Glutamatergic neuron (in vitro differentiated cells): ENCODE measurements at places on chromosomes 1 and 21.

- DNase-seq, result peak; percentile 78
Observed at GRCh38 chr1:175338387-175339135, 146.0 kb upstream of the KIAA0040 start.

- peak; percentile 10 for DNase-seq
Observed at GRCh38 chr1:5994713-5995621, 2.7 kb upstream of the NPHP4 start.

DNA sequence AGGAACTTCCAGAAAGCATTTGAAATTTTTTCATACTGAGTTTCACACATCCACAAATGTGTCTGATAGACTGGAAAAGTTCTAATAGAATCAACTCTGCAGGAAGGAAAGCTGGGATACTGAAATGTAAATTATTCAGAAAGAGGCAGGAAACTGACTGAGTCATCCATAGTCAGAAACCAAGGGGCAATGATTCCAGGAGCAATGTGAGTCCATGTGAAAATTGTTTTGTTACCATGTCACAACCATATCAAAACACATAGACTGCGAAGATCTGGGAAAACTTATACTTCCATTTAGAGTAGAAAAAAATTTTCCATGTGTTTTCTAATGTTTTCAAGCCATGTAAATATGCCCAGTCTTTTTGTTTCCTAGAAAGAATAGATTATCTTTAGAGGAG lies 142.3 kb upstream of the TMPRSS15 start:
- no peak for DNase-seq

DNA sequence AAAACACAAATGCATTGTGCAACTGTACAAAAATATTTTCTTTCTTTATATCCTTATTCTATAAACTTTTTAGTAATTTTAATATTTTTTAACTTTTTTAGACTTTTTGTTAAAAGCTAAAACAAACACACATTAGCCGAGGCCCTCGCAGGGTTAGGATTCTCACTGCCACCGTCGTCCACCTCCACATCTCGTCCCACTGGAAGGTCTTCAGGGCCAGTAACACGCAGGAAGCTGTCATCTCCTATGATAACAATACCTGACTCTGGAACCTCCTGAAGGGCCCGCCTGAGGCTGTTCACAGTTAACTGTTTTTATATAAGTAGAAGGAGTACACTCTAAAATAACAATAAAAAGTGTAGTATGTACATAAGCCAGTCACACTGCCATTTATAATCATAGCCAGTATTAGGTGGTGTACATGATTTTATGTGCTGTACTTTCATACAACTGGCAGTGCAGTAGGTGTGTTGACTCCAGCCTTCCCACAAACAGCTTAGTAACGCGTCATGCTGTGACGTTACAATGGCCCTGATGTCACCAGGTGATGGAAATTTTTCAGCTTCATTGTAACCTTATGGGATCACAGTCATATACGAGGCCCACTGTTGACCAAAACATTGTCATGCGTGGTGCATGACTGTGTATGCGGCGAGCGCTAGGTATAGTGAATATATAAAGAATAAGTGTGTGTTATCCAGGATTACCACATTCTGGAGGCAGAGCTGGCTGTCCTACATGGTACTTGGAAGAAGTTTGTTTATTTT lies 8.8 kb downstream of the TFF2 start:
- no peak for DNase-seq

DNA sequence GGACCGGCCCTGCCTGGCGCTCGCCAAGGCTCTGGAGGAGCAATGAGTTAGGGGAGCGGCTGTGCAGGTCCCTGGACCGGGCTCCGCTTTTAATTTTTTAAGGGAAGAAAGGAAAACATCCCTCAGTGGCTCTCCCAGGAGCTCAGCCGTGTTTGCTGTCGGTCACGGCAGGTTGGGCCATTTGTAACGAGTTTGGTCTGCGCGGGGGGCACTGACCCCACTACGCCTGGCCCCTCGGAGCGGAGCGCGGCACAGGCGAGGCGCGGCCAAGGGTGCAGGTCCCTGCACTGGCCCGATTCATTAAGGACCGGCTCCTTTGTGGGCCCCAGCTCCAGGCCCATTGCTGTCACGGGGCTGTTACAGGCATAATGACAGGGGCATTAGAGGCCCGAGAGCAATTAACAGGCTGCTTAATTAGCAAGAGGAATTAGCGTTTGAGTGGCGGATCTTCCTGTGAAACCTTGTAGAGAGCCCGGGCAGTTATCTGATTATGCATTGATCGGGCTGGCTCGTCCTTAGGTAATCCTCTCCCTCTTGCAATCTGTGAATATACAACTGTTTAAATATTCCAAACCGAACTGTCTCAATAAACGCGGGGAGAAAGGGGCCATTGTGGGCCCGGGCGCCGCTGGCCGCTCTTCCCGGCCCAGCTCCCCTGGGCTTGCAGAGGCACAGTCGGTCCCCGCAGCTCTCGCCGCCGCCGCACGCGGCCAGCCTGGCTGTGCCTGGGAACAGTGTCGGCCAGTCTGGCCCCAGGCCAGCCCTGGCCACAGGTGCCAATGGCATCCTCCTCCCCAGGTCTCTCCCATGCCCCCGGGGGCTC lies 56.8 kb downstream of the PRDM16 start:
- DNase-seq, result no peak

GRCh38 chr1:103125219-103125618 lies 16.9 kb upstream of the COL11A1 start:
- DNase-seq, result no peak

GRCh38 chr1:67618285-67619018 lies 66.5 kb upstream of the GADD45A start:
- DNase-seq, result no peak
